ENCODE measurements at places on chromosomes 11 and 22. TPM values are rescaled to one million over a fixed set of nuclear protein-coding genes. Genes with fewer than 3 reads are reported as not detected.

DNA sequence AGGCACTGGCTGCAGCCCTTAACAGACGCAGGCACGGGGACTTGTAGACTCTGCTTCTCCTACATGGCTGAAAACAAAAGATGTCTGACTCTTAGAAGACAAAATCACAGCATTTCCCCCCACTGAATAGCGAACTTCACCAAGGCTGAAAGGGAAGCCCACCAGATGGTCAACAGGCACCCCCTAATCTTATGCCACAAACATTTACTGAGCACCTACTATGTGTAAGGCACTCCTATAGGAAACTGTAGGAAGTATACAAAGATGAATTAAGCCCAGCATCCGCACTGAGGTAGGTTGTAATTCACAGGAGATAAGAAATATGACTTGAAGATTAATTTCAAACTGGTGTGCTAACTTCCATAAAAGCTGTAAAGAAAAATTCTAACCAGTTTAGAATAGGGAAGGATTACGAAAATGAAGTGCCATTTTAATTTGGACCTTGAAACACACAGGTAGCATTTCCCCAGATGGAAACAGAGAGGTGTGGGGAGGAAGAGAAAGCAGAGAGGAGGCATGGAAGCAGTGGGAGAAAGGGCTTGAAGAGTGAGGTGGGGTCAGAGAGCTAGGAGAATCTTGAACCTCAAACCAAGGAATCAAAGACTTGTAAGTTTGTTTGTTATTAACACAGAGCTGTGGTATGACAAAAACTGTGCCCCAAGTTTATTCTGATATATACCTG is 38.1 kb downstream of the NUMA1 start:
- H3K4me3 ChIP-seq: peak overlapping the region; percentile 88
- no peaks in the 10 kb centered on the region for H3K27me3 ChIP-seq
- H3K4me1 ChIP-seq: peaks cover 20% of the 10 kb centered on the region
- peaks cover 7% of the 10 kb centered on the region for H3K36me3 ChIP-seq

SH3BP1 gene
- 37.7 TPM for total RNA-seq

GRCh38 chr22:49507607-49508292 is 319.9 kb downstream of the BRD1 start:
- peak; percentile 6 for DNase-seq
- H3K4me3 ChIP-seq: no peak overlapping the region
- no peaks in the 10 kb centered on the region for H3K4me1 ChIP-seq
- no peaks in the 10 kb centered on the region for H3K36me3 ChIP-seq
- no peak overlapping the region for H3K27ac ChIP-seq

GRCh38 chr11:88194990-88195389 is 19.7 kb upstream of the RAB38 start:
- no peak for DNase-seq
- no peaks in the 10 kb centered on the region for H3K27me3 ChIP-seq
- H3K36me3 ChIP-seq: no peaks in the 10 kb centered on the region
- no peak overlapping the region for H3K27ac ChIP-seq
- H3K4me3 ChIP-seq: no peak overlapping the region

GRM5 gene
- 0.09 TPM for total RNA-seq

DNA sequence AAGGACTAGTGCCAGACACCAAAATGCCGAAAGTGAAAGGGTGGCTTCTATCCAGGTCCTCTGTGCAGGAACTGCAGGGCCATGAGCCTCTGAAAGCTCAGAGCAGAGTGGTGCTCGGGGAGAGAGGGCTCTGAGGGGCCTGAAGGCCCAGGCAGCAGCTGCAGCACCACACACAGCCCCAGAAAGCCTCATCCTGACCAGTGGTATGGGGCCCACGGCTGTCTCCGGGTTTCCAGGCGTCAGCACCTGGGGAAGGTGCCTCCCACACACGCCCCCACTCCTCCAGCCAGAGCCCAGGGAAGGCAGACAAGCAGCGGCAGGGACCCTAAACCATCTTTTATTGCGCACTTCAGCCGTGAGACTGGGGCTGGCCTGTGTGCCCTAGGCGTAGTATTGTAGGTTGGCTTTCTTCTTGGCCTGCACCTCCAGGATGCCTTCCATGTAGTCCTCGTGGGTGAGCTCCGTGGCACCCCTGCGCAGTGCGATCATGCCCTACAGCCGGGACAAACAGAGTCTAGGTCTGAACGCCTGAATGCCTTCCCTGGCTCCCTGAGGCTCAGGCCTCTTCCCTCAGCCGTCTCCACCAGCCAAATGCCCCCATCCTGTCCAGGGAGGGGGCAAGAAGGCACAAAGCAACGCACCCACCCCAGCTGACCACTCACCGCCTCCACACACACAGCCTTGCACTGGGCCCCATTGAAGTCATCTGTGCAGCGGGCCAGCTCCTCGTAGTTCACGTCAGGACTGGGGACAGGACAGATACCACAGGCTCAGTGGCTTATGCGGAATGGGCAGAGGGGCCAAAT is 7.6 kb downstream of the PSMC3 start:
- H3K27ac ChIP-seq: no peak overlapping the region
- DNase-seq: peak; percentile 50
- no peaks in the 10 kb centered on the region for H3K27me3 ChIP-seq
- H3K36me3 ChIP-seq: peaks cover 52% of the 10 kb centered on the region

ELF5 gene
- total RNA-seq: not detected

TBX10 gene
- total RNA-seq: not detected

DNA sequence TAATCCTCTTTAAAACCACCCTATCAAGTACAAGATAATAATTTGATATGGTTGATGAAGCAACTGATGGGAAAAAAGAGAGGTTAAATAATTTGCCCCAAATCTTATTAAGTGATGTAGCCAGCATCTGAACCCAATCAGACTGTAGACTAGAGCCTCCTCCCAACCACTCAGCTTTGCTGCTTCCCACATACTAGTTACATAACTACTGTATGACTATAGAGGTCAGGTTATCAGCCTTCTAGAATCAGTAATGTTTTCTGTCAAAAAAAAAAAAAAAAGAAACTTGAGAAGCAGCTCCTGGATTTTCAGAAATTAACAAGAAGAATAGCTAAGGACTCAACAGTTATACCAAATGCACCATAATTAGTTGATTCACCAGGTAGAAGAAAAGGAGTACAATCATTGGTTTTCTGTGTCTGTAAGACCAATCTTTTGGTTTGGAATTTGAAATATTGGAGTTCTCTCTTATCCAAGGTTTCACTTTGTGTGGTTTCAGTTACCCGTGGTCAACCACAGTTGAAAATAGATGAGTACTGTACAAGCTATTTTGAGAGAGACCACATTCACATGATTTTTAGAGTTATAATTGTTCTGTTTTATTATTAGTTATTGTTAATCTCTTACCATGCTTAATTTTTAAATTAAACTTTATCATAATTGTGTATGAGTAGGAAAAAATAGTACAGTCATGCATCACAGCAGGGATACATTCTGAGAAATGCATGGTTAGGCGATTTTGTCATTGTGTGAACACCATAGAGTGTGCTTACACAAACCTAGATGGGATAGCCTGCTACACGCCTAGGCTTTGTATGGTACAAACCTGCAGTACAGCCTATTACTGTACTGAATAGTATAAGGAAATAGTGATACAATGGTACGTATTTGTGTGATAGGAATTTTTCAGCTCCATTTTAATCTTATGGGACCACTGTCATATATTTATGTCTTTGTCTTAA is 72.2 kb downstream of the PDHX start:
- no peaks in the 10 kb centered on the region for H3K27me3 ChIP-seq
- no peak for DNase-seq
- no peak overlapping the region for H3K27ac ChIP-seq

ANO1 gene
- total RNA-seq: 1.6 TPM

DNA sequence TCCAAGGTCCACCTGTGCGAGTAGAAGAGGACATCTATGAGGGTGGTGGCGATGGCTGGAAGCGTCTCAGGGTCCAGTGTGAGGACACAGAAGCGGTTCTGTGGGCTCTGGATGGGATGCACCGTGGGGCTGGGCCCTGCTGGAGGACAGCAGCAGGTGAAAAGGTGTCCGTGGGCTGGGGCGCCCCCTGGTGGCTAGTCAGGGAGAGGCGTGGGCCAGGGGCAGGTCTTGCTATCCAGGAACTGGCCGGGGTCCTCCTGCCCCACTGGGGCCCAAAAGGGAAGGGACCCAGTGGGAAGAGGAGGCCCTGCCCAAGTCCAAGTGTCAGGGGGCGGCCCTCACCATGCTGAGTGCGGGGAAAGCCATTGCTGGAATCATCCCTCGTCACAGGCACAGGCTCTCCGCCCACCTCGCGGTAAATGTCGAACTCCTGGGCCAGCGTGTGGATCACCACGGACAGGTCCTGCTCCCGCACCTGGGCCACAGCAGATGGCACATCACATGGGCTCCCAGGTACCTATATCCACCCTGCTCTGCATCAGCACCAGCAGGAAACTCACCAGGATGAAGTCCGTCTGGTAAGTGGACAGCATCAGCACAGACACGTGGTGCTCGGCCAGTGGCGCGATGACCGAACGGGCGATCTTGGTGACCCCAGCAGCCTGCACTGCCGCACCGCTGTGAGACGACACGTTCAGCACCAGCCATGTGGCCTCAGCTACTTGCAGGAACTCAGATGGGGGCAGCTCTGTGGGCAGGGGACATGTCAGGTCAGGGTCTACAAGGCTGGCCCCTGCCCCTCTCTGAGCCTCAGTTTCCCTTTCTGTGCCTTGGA is 2.3 kb downstream of the CASTOR1 start:
- H3K27ac ChIP-seq: no peak overlapping the region
- H3K4me3 ChIP-seq: no peak overlapping the region
- peaks cover 7% of the 10 kb centered on the region for H3K36me3 ChIP-seq
- no peaks in the 10 kb centered on the region for H3K27me3 ChIP-seq
- H3K4me1 ChIP-seq: peaks cover 10% of the 10 kb centered on the region
